ENCODE measurements at places on chromosomes 6 and 20.

DNA sequence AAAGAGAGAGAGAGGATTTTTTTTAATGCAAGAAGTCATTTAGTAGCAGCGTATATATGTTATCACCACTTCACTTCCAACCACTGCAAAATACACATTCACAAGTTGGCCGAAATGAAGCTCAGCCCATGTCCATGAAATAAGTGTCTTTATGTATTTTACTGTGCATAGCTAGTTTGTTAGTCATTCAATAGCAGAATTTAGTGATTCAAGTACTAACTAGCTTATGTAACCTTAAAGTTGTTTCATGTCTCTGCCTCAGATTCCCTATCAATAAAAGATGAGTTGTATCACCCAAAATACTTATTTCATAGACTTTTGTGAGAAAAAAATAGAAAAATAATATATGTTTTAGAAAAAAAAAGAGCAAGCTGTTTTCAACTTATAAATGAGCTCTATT, 153.7 kb upstream of the PRDM1 start:
- no peak for DNase-seq

DNA sequence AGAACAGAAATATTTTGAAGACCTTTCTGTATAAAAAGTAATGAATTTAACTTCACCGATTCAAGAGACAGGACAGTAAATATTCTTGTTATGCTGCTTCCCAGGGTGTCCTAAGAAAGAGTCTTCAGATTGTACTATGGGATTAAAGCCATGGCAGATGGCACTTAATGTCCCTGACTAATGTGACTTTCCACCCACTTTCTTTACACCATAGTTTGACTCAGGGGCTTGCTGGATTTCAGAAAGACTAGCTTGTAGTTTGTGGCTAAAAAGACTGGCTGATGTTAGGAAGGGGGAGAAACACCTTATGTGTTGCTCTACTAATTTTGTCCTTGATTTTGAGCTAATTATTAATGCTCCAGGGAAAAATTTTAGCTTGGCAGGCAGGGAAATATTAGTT, 75.9 kb downstream of the UTRN start:
- no peak for DNase-seq

DNA sequence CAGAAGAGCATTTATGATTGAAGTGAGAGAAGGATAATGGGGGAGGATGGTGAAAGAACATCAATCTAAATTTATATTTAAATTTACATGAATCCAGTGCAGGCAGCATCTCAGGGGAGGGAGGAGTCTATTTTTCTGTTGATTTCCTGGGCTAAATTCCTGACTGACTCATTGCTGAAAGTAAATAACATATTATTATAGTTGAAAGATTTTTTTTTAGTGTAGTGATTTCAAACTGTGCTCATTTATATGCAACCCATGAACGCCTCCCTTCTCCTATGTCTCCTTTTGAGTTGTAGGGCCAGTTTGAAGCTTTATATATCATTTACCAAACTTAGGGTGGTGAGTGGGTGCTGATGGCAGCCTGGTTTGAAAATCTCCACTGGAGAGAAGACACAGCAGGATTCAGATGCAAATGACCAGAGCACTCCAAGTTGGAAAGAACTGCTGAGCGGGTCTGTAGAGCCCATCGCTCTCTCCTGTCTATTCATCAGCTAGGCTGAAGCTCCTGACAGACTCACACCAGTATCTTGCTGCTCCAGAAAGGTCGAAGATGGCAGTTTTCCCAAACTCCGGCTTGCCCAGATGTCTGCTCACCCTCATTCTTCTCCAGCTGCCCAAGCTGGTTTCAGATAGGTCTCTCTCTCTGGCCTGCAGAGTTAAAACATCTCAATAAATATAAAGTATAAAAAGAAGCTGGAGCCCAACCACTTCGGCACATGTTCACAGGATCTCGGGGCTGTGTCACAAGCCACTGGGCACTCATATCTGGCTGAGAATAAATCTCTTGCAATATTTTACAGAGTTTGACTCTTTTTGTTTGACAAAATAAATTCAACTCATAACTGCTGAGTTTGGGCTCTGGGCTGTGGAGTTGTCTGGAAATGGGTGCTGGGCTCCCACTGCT, 18.3 kb downstream of the BTN2A1 start:
- DNase-seq: no peak

- no peak for DNase-seq
Observed at GRCh38 chr6:145267076-145267867, 468.0 kb downstream of the EPM2A start.

- no peak for DNase-seq
Observed at GRCh38 chr6:99739526-99739925, 132.9 kb downstream of the PRDM13 start.

DNA sequence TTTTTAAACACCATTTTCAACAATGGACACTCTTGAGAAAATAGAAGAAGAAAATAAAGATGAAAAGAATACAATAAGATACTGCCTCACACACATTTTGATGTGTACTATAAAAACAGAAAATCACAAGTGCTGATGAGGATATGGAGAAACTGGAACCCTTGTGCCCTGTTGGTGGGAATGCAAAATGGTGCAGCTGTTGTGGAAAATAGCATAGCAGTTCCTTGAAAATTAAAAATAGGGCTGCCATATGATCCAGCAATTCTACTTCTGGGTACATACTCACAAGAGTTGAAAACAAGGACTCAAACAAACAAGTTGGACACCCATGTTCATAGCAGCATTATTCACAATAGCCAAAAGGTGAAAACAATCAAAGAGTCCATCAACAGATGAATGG, 173.0 kb downstream of the KIF16B start:
- DNase-seq: no peak

- DNase-seq: no peak
Observed at GRCh38 chr6:142886431-142887170, 58.4 kb downstream of the HIVEP2 start.

DNA sequence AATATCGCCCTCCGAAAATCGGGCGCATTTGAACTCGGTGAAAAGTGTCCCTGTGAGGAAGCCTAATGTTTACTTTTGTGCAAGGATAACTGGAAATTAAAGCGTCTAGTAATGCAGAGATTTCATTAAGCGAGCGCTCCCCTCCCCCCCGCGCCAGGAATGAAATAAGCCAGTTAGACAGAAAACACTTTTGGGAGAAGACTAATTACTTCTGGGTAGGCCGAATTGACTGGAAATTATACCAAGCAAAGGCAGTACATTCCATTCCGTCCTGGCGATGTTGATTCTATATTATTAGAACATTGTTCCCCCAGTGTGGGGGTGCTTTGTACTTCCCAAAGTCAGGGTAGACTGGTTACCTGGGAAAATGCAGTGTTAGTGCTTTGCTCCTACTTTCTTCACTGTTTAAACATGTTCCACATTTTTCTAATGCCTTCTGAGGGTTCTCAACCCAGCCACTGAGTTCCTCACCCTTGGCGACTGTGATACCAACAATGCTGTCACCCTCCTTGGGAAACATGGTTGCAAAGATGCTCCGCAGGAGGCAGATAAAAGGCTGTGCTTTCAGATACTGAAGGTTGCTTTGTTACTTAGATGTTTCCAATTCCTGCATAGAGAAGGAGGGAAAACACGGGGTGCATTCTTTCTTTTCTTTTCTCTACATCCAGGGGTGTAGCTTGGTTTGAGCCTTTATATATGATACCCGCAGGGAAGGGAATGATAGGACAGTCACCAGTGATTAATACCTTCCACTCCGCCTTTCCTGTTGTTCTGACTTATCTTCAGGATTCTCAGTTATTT, 2.6 kb downstream of the GJA1 start:
- no peak for DNase-seq

DNA sequence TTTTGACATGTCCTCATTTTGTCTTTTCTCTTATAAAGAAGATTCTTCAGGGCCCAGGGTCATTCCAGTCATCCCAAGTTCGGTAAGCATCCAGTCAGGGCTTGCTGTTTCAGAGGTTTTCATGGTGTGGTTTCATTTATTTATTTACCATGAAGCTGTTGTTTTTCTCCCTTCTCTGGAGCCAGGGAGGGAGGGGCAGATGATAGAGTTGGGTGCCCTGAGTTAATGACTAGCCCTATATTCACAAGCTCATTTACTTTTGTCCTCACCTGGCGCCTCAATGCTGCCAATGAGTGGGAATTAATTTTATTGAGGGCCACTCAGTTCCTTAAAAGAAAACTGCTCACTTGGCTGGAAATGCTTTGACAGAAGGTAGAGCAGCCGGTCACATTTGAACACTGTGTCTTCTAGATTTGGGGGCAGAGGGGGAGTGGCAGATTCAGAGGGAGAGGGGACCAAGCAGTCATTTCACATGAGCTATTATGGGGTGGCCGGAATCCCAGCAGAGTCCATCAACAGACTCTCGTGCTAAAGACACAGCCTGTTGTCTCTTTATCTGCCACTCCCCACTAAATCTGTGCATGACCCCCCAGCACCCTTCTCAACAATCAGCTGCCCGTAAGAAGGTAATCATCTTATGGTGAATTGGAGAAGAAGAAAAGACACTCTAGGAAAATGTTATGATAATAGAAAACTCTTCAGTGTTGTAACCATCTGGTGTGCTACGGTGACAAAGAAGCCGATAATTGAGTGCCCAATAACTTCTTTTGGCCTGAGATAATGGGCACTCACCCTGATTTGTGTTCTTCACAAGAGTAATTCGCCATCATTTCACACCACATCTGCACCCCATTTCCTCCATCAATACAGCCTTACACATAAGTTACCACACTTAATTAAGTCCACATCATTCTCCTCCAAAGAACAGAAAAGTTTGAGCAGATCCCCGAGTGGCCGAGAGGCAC, 573.5 kb upstream of the JAG1 start:
- no peak for DNase-seq

DNA sequence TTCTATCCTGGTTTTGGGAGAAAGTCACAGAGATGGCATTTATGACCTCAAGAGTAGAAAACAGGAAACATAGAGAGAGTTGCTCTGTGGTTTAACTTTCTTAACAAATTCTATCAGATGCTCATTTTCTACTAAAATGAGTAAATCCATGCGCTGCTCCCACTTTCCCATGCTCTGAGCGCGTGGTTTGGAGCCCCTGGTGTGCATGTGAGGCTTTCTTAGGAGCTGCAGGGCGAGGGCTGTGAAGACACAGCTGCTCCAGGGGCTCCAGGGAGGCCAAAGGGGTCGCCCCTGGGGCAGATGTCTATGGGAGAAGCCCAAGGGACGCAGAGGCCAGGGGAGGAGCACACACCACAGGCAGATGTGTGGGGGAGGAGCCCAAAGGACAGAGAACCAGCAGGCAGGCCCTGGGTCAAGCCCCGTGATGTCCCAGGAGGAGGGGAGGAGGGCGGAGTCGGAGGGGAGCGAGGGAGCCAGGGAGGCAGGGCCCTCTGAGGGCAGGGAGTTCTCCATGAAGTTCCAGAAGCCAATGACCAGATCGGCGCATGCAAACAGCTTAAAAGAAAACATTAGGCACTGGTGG, 122.9 kb downstream of the IRF4 start:
- no peak for DNase-seq

DNA sequence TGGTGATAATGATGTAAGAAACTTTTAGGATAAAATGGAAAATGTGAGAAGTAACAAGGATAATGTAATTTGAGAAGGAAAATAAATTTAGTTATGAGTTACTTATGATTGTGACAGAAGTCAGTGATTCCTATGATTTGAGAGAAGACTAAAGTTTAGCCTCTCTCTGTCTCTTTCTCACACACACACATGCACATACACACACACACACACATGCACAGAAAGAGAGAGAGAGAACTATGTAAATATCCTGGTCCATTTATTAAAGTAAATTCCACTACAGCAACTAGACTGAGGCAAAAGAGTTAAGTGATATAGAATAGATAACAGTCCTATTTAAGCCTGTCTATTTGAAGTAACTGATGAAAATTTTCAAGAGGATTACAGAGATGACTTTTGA, 375.2 kb downstream of the CD109 start:
- no peak for DNase-seq

GRCh38 chr20:61385296-61385695, 133.2 kb downstream of the CDH4 start:
- DNase-seq: no peak

- peak; percentile 9 for DNase-seq
Observed at GRCh38 chr6:22949967-22950366, 380.6 kb downstream of the HDGFL1 start.

DNA sequence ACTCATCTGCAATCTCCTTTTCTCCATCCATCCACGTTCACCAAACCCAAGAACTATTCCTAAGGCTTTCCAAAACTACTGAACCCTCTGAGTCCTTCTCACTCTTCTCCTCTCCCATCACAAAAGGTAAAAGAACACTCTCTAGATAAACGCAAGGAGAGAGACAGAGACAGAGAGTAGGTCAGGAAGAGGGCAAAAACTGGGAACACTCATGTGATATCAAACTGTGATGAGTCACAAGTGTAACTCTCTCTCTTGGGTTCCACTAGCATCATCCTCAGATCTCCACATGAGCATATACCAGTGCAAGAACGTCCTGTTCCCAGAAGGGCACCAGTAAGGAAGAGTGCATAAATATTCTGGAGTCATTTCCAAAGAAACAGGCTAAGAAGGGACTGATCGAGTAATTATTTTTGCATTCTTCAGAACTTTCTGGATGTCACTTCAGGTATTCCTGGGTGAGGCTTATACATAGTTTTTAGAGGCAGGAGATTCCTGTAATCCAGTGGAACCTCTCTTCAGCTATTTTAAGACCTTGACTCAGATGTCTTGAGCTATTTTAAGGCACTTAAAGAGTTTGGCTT, 47.3 kb upstream of the STXBP5 start:
- no peak for DNase-seq

DNA sequence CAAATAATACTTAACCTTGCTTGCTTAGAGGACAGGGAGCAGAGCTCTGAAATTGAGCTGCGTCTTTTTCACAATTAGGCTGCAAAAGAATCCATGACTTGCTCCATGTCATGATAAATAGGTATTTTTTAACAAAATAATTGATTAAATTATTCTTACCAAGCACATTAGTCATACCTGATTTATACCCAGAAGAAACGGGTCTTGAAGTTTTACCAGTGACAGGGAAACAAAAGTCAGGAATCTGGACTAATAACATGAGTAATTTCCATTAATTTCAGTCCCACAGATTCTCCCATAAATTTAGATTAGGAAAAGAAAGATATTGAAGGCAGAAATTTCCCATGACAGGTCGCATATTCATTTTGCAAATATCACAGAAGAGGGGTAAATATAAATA, 85.0 kb upstream of the BMP5 start:
- DNase-seq: no peak

- DNase-seq: no peak
Observed at GRCh38 chr6:20841806-20842205, 307.5 kb downstream of the CDKAL1 start.

DNA sequence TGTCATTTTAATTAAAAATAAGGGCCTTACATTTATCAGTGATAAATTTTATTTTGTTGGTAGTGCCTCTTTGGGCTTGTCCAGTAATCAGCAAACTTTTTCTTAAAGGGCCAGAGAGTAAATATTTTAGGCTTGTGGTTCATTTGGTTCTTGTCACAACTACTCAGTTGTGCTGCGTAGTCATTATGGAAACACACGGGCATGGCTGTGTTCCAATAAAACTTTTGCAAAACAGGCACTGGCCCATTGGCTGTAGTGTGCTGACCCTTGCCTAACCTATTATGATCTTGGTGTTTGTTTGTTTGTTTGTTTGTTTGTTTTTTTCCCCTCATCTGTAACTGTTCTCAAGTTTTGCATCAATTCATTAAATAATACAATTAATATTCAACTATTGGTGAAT, 19.4 kb downstream of the TBPL1 start:
- no peak for DNase-seq

Measured in HFF-Myc (cell line).